Erythroblast (primary cell): ENCODE measurements at places on chromosomes 5 and 9.

DNA sequence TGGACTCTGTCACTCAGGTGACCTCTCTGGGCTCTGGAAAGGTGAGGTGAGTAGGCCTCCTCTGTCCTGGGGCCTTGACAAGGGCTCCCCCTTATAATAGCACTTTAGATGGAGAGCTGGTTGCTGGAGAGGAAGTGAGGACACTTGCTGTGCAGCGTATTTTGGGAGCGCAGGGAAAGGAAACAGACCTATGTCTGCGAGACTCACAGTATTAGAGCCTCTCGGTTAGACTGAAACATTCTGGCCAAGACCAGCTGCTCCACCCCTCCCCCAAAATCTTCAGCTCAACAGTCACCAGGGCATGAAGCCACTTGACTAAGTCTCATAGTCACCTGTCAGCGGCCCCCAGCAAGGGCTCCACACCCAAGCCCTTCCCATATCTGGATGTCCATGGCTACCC is 213.6 kb downstream of the AGTPBP1 start:
- DNase-seq = no peak

DNA sequence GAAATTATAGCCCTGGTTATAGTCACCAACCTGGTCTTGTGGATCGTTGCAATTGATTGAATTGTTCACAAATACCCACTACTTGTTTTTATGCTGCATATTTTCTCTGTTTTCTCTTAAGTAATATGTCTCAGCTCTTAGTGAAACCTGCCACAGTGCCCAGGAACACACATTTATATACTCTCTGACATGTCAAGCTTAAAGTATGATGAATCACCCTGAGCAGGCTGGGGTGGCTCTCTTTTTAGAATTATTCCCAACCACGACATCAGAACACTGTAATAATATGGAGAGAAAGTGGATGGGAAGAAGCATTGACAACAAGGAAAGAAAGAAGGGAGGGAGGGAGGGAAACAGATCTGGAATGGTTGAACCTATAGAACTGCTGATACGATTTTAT is 72.8 kb upstream of the ZNF608 start:
- DNase-seq = no peak

GRCh38 chr9:34665067-34665380 is 2.6 kb upstream of the CCL27 start:
- no peak for DNase-seq

GRCh38 chr9:87181670-87182069 is 234.4 kb upstream of the GAS1 start:
- DNase-seq = peak; percentile 41

- DNase-seq = peak; percentile 57
Observed at GRCh38 chr5:150448334-150448733, 1.2 kb downstream of the RPS14 start.
